ENCODE measurements at places on chromosomes 1 and 21.

DNA sequence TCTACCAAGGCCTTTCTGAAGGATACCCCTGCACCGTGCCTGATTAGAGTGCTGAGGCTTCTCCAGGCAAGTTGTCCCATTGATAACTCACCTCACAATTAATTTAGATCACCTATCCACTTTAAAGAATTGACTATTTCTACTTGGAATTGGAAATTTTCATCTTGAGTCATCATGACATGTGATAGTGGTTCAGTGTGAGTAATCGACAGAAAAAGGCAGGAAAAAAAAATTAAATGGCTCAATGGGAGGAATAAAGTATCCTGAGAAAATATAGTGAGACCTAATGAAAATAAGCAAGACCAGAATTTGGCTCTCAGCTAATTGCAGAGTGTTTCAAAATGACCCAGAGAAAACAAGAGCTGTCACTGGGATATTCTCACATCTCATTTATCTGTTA lies 222.4 kb upstream of the C8B start:
- no peak for DNase-seq

DNA sequence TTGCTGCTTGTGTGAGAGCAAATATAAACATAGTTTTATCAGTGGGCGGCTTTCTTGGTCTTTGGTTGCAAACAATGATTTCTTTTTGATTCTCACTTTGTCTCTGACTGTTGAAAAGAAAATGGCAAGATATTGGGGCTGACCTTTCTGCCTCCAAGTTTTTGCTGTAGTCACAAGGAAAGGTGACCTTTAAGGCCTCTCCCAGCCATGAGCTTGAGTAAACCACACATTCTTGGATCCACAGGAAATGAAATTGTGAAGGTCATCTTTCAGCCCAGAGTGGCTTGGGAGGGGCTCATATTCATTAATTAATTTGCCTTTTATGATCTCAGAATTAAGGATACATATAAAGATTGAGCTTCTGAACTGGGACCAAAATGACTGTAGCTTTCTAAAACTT lies 241.6 kb downstream of the BACH1 start:
- DNase-seq, result no peak

DNA sequence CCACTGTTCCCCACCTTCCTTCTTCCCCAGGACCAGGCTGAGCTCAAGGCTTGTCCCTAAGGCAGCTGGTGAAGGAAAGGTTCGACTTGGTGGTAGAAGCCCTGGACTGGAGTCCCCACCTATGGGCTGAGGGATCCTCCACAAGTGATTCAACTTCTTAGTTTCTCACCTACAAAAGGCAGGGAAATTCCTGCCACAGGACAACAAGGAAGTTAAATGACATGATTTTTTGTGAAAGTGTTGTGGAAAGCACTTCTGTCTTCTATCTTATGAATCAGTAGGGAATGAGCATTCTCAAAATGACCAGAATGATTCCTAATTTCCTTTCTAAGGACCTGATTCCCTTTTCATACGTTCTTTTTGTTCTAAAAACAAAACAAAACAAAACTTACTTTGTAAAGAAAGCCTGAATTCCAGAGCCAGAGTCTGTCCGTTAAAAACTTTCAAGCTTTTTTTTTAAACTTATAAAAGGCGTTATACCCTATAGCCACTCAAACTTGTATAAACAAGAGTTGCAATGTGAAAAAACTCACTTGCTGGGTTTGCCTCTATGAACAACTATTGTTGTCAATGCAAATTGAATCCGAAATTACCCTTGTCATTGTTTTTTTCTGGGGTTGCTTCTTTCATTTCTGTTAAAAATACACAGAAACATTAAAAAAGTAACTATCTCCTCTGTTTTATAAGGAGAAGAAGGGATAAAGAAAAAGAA lies 12.2 kb downstream of the KCNJ15 start:
- DNase-seq, result no peak

DNA sequence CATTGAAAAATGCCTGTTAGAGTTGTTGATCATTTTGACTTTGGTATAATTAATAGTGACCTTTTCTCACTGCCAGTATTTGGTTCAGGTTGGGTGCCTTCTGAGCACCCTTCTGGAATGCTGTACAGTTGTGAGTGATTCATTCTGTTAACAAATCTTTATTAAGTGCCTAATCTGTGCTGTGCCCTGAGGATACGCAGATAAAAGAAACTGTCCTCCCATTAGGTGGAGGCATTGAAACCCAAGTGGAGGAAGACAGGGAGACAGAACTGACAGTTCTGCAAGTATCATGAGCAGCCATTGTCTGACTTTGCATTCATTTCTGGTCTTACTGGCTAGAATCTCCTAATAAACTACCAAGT lies 76.1 kb upstream of the ZNF326 start:
- DNase-seq, result no peak

GRCh38 chr1:198179556-198179981 lies 22.8 kb downstream of the NEK7 start:
- no peak for DNase-seq

DNA sequence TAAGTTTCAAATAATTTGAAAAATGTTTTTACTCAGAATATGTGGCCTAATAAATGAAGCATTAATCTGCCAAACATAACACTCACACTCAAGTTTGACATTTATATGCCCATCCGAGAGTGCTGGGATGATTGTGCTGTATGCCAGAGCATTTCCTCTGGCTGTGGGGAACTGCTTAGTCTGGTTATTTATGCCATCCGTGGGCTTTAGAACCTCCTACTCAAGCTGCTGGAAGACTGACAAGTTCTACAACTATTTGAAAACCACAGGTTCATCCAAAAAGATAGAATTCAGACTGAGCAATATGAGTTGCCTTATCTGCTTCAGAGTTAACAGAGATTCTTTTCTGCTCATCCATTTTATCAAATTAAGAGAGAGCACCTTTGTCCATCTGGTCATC lies 25.9 kb downstream of the PCNX2 start:
- DNase-seq, result no peak

Data from stimulated activated CD4-positive, alpha-beta T cell treated with anti-CD3 and anti-CD28 coated beads, Interleukin-15, amount 100 ng/mL, for 1 hour (primary cell).